Stimulated activated CD4-positive, alpha-beta T cell treated with anti-CD3 and anti-CD28 coated beads, Interleukin-2, amount 100 ng/mL, for 24 hours (primary cell): ENCODE measurements at places on chromosomes 2 and 18.

GRCh38 chr2:33616873-33617272 lies 17.8 kb upstream of the FAM98A start:
- no peak for DNase-seq

GRCh38 chr2:172742931-172743540 lies 7.4 kb downstream of the RAPGEF4 start:
- no peak for DNase-seq

GRCh38 chr2:111192776-111193368 lies 72.2 kb downstream of the BCL2L11 start:
- DNase-seq = no peak

DNA sequence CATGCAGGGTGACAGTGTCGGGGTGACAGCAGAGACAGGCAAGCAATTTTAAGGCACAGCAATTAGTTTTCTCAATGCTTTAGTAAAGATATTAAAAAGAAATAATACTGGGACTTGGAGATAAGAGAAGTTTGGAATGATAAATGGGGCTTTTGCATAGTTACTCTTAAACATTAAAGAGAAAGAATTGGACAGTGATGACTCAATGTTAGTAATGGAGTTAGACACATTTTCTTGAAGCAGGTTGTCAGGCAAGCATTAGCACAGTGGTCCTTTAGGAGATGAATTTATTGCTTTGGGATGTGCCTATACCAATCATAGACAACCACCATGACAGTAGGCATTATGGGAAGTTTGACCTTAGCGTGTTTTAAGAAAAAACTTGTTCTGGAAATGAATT lies 228.3 kb upstream of the RAB12 start:
- DNase-seq = no peak

- DNase-seq = no peak
Observed at GRCh38 chr2:85528355-85528754, 10.6 kb upstream of the MAT2A start.

- DNase-seq = no peak
Observed at GRCh38 chr18:25734336-25734735, 356.1 kb downstream of the SS18 start.

DNA sequence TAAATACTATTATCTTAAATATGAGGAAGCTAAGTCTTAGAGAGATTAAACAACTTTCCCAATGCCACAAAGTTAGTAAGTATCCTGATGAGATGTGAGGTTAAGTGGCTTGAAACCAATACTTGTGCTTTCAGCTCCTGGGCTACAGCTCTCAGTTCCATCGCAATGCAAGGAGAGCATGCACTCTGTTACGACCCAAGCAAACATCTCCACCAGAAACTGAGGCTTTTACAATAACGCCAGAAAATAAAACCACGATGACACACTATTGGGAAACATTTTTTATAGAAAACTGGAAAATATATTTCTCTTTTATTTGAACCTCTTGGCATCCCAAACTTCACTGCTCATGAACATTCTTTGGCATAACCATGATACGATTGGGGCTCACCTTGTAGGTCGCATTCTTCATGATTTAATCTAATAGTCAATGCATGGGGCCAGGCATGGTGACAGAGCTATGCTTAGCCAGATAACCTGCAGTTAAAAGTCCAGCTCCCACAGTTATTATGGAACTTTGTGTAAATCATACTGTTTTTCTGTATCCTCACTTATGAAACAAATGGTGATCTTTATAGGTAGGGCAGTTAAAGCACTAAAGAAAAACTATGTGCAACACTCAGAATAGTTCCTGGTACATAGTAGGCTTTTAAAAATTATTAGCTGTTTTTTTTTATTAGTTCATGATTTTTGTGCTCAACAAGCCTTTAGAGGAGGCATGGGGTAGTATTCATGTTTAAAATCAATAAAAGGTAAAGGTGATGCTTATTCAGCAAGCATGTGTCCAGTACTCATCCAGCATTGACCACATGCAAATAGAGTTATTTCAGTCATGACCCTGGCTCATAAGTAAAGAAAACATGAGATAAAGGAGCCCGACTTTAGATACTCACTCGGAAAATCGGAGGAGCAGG lies 238.3 kb upstream of the TRIB2 start:
- DNase-seq = no peak

- DNase-seq = no peak
Observed at GRCh38 chr2:173205375-173205774, 129.7 kb downstream of the MAP3K20 start.

GRCh38 chr2:130878316-130878715 lies 41.6 kb downstream of the ARHGEF4 start:
- no peak for DNase-seq

GRCh38 chr2:236531996-236532395 lies 37.6 kb upstream of the ACKR3 start:
- DNase-seq = no peak

DNA sequence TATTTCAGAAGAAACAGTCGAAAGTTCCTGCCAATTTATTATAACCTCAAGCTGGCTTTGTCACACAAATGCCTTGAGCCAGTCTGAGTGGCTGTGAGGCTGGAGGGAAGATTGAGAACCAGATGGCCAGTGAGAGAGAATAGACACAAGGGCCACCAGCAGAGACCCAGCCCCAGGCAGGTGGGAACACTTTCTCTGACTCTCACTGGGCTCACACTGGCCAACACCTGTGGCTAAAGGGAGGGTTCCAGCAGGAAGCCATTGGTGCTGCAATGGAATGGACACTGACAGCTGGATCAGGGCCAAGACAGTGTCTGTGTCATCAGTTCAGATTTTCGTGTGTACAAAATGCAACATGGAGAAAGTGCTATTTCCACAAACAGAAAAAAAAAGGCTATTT lies 29.9 kb downstream of the LOXHD1 start:
- no peak for DNase-seq

GRCh38 chr2:42249887-42250286 lies 80.7 kb downstream of the EML4 start:
- DNase-seq = no peak

- DNase-seq = no peak
Observed at GRCh38 chr18:36153771-36154170, 24.1 kb downstream of the ELP2 start.

- peak; percentile 53 for DNase-seq
Observed at GRCh38 chr18:58321986-58322385, 278.0 kb downstream of the NEDD4L start.

DNA sequence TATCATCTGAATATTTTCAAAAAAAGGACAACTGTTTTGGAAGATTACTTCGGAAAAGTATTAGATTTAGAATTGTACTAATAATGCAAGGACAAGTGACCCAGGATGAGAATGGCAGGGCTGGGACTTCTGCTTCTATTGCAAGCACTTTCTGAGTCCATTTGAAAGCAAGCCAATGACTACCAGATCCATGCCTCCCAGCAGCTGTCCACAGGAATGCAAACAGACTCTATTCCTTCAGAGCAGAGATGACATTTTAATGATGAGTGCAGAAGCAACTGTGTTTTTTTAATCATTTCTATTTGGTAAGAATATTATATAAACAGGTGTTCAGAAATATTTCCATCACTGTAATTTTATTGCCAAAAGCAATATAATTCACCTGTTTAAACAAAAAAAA lies 456.7 kb downstream of the SOX11 start:
- DNase-seq = no peak

- DNase-seq = no peak
Observed at GRCh38 chr2:38146275-38146906, 70.4 kb upstream of the CYP1B1 start.

GRCh38 chr18:3902676-3903075 lies 452.7 kb downstream of the TGIF1 start:
- DNase-seq = no peak

DNA sequence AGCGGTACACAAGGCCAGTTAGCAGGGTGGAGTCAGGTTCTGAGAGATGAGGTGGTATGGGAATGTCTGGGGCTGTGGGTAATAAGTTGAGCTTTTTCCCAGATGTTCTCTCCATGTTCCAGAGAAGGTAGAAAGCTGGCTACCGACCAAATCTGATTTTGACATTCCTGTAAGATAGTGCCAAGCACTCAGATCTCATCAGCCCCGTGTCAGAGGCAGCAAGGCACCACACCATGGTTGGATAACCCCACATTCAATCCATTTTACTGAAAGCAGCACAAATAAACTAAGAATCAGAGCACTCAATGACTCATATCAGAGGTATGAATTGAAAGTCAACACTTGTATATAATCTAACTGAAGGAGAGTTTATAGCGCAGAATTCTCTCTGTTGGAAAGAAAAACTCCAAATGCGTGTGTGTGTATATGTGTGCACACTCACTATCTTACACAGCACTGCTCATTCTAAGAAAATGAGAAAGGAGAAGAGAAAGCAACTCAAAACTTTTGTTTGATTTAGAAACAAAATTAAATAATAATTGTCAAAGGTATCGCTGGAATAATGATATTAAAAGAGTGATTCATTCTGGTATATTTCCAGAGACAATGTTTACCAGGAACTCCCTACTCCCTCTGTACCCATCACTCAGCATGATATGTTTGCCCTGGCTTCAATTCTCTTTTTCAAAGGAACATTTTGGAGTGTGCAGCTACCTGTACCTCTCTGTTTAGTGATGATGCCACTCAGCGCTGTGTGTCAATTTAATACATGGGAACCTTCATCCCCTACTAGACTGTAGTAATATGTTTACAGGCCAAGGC lies 375.1 kb upstream of the ID2 start:
- no peak for DNase-seq

GRCh38 chr2:98776136-98776535 lies 45.2 kb upstream of the MGAT4A start:
- DNase-seq = no peak

- no peak for DNase-seq
Observed at GRCh38 chr2:168468354-168468753, 12.3 kb downstream of the CERS6 start.

DNA sequence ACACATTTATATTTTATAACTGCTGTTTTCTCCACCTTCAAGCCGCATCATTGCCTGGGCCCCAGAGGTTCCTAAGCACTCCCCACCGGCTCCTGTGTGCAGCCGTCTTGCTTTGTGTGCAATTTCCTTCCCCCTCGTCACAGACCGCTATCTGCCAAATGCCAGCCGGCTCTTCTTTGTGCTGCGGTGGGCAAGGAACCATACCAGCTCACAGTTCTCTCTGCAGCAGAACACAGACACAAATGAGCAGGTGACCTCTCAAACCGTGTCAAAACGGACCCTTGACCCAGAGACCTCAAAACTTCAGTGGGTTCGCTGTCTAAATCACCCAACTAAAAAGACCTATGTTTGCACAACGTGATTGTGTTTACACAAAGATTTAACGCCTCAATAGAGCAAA lies 58.2 kb downstream of the KLF7 start:
- DNase-seq = no peak

GRCh38 chr2:62765619-62766376 lies 60.3 kb downstream of the EHBP1 start:
- no peak for DNase-seq

DNA sequence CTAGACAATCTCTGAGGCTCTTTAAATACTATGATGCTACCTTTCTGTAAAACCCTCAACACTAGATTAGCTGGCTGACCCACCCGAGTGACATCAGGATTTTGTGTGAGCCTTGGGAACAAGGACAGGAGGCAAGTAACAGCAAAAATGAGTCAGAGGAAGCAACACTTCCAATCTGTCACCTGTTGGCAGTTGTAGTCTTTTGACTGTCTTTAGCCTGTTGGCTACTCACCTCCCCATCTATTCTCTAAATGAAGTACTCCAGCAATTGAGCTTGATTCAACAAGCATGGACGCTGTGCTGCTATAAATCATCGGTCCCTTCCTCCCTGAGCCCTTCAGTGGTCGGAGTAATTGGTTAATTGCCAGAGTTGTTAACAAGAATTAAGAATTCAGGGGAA lies 898.7 kb downstream of the BCL11A start:
- DNase-seq = no peak

- no peak for DNase-seq
Observed at GRCh38 chr2:66968946-66969345, 428.2 kb upstream of the ETAA1 start.

DNA sequence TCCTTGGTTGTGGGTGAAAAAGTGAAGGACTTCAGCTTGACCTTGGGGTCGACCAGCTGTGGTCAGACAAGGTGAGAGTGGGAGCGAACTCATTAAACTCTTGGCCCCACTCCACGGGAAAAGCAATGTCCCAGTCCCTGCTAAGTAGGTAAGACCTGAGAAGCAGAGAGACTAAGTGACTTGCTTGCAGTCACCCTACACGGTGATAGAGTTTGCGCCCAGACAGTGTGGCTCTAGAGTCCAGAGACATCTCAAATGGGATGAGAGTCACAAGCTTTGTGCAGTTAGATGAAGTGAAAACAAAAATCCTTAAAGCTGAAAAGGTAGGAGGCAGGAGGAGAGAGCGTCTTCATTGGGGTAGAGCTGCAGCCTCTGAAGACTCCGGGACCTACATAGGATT lies 55.9 kb upstream of the ZNF236 start:
- no peak for DNase-seq

DNA sequence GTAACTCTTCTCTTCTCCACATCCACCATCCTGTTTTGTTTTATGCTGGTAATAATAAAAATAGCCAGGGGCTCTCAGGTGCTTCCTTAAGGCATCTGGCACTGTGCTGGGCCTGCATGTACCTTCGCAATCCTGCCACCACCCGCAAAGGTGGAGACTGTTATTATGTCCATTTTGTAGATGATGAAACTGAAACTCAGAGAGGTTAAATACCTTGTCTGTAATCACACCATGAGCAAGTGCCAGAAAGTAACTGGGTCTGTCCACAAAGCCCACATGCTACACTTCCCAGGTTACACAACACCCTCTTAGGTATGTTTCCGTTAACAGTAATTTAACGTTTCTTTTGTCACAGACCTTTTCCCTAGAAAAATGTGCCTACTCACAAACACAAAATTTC lies 27.0 kb downstream of the NRP2 start:
- no peak for DNase-seq

GRCh38 chr18:2874765-2875164 lies 28.0 kb downstream of the EMILIN2 start:
- no peak for DNase-seq

DNA sequence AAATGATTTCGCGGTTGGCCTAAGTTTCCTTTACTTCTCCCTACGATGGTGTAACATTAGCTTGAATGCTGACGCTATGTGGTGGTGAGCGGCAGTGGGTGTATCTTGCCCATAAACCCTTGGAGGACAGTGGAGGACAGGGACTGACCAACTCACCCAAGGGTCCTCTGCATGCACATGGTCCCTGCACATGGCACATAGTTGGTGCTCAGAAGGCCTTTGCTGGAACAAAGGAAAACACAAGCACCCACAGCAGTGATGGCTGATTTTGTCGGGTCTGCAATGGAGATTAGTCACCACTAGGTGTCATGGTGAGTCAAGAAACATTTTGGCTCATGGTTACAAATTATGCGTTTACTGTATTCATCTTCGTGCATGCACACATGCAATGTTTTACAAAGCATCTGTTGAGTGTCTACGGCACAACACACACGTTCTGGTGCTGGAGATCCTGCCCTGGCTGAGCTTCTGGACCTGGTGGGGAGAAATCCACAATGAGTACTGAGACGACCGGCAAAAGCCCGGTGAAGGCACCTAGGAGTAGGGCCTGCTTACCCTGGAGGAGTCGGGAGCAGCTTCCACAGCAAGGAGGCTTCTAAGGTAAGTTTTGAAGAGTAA lies 44.0 kb downstream of the PDCL3 start:
- DNase-seq = peak; percentile 37
